ENCODE measurements at places on chromosomes 1 and 21. TPM values are rescaled to one million over a fixed set of nuclear protein-coding genes. Genes with fewer than 3 reads are reported as not detected.

Gene CDK18
- total RNA-seq: 30.1 TPM

Gene GBP4
- total RNA-seq: 30.3 TPM

Gene LPGAT1
- 47.1 TPM for total RNA-seq

Gene SLC25A34
- total RNA-seq: 1.4 TPM

Gene TNFRSF4
- 2.8 TPM for total RNA-seq

Measured in left lung (tissue), 14 donors.